KG1 (cell line): ENCODE measurements at places on chromosomes 4 and X.

- no peak for DNase-seq
Observed at GRCh38 chr4:186342582-186342981, 76.6 kb downstream of the F11 start.

GRCh38 chr4:26884026-26884425 lies 23.4 kb downstream of the STIM2 start:
- no peak for DNase-seq

DNA sequence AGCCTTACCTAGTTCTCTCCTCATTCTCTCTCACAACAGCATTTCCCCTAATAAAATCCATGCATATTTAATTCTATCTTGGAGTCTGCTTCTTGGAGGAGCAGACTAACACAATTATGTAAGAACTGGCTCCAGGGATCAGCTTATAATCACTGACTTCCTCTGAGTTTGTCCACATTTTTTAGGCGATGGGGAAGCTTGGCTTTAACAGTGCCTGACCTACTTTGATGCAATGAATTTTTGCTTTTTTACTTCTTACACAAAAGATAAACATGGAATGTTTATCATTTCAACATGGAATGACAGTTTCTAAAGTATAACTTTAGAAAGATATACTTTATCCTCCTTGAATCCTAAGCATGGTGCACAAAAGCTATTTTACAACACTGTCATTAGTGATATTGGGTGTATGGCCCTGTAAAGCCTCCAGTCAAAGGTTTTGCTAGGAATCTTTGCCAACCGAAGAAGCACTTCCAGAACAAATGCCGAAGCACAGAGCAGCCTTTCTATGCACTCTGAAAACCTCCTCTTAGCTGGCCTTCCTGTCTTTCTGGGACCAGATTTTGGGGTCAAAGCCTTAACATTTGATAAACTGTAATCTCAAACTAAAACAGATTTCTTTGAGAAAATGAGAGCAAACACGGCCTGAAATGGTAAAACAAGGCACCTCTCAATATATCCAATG lies 736 bp downstream of the BDH2 start:
- no peak for DNase-seq

DNA sequence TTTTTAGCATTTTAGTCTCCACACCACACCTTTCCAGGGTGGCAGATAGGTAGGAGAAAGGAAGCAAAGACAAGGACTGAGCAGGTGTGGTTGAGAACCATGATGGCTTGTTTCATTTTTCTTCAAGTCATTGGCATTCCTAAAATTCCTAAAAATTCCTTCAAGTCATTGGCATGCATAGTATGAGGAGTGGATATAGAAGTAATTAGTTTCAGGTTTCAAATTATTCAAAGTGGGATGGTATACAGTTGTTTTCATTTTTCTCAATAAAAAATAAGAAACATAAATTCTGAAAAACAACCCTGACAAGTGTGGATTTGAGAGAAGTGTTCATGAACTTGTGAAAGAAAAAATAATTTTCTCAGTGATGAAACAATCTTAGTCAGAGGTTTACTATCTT lies 22.3 kb upstream of the HERC3 start:
- no peak for DNase-seq

GRCh38 chr4:126799971-126800574 lies 832.7 kb upstream of the INTU start:
- no peak for DNase-seq

- no peak for DNase-seq
Observed at GRCh38 chr4:126137782-126138170, 823.0 kb downstream of the FAT4 start.

- DNase-seq, result no peak
Observed at GRCh38 chr4:55615008-55615407, 21.1 kb downstream of the NMU start.

DNA sequence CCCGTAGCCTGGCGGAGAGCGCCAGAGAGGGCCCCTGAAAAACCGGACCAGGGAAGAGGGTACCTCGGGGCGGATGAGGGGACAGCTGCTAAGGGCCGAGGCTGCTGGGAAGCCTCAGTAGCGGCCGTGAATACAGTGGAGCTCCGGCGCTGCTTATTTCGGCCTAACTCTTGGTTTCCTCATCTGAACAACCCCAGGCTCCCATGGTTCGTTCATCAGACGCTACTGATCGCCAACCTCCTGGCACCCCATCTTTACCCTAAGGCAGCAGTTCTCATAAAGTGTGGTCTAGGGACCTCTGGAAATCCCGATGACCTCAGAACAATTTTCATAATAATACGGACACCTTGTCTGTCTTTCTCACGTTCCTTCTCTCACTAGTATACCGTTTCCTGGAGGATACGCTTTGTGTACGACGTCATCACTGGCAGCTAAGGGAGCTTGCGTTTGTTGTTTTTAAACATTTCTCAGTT lies 645 bp upstream of the RAB28 start:
- no peak for DNase-seq

- peak; percentile 74 for DNase-seq
Observed at GRCh38 chr4:53196882-53197771, 168.7 kb downstream of the SCFD2 start.
